ENCODE measurements at places on chromosomes 1 and 21.

DNA sequence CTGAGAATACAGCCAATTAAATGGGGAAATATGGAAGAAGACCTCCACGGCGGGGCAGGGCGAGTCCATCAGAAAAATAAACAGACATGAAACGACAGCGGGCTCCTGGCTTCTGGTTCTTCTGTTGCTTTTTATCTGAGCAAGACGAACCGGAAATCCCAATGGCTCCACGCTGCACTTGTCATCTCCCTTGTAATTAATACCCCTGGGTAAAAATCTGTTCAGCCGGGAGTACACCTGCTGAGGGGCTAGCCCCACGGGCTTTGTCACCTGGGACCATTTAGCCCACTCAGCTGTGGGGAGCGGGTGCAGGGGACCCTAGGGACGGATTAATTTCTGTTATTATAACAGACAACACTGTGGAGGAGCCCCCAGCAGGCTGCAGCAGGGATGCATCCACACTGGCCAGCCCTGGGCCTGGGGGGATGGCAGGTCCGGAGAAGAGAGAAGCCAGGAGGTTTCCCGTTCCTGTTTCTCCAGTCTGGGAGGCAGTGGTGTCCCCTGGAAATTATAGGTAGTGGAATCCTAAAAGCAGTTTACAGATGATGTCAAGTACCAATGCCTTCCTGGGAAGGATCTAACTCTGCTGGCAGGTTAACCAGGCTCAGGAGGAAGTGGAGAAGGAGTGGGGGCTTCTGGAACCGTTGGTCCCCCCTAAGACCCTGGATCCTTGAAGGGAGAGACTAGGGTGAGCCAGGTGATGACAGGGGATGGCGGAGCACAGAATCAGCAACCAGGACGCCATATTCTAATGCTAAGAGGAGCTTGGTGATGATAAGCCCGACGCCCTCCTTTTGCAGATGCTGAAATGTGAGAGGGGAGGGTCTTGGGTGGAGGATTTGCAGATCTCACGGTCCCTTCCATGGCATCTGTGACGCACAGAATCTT is 566.1 kb downstream of the PTPRU start:
- DNase-seq, result peak; percentile 91

DNA sequence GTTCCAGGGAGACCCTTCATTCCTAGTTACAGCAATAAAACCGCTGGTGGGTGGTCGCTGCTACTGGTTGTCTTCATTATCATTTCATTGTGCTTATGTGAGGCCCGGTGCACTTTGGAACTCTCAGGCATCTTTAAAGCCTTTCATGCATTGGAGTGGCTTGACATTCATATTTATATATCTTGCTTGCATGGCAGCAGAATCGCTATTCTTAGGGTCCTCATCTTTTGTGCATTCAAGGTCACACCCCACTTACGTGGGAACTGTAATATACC is 110.1 kb downstream of the ZBTB18 start:
- DNase-seq, result no peak

DNA sequence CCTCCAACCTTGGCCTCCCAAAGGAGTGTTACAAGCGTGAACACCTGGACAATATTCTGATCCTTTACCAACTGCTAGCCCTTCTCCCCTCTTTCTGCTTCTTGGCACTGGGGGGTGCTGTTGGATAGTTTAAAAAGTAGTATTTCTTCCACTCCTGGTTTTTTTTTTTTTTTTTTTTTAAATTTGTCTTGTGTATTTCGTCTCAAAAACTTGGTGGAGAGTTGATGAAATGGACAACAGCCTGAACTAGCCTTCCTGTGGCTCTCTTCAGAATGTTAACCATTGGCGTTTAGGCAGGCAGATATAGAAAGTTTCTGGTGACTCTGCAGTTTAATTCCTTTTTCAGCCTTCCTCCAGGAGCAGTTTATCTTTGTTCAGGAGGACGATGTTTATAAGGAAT is 69.7 kb upstream of the USP24 start:
- no peak for DNase-seq

- no peak for DNase-seq
These were observed 74.2 kb downstream of the CD34 start for GRCh38 chr1:207836591-207837347.

- DNase-seq, result no peak
These were observed 22.7 kb downstream of the PTGS2 start for GRCh38 chr1:186657481-186657880.

GRCh38 chr1:235067396-235068157 is 61.1 kb downstream of the TOMM20 start:
- DNase-seq, result peak; percentile 53

DNA sequence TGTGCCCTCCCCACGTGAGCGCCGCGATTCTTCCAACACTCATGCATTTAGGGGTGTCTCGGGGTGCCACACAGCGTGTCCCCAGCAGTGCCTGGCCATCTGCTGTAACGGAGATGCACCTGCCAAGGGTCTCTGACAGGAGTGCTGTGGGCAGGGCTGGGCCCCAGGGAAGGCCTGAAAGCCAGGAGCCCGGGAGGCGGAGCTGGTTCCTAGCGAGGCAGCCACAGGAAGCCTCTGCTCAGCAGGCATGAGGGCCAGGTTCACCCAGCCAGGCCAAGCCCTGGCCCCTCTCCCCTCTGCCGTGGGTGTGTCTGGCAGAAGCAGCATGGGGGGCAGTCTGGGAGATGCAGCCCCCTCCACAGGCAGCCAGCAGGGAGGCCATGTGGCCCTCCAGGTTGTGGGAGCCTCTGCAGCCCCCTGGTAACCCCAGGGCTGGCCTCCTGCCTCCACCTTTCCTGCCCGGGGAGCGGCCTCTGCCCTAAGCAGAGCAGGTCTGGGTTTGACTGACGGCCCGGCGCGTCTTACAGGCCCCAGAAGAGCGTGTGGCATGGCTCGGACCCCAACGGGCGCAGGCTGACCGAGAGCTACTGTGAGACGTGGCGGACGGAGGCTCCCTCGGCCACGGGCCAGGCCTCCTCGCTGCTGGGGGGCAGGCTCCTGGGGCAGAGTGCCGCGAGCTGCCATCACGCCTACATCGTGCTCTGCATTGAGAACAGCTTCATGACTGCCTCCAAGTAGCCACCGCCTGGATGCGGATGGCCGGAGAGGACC is 30.4 kb downstream of the SLC19A1 start:
- no peak for DNase-seq

- no peak for DNase-seq
These were observed 10.8 kb upstream of the DUSP12 start for GRCh38 chr1:161738627-161739287.

- DNase-seq, result no peak
These were observed 449.9 kb downstream of the MATN1 start for GRCh38 chr1:30273456-30273855.

GRCh38 chr1:155893389-155894142 is 17.6 kb downstream of the RIT1 start:
- DNase-seq, result no peak

DNA sequence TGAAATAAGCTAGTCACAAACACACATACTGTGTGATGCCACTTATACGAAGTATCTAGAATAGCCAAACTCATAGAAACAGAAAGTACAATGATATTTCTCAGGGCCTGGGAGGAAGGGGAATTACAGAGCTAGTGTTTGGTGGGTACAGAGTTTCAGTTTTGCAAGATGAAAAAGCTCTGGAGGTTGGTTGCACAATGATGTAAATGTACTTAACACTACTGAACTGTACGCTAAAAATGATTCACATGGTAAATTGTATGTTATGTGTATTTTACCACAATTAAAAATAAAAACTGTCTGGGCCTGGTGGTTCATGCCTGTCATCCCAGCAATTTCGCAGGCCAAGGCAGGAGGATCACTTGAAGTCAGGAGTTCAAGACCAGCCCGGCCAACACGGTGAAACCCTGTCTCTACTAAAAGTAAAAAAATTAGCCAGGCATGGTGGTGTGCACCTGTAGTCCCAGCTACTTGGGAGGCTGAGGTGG is 15.3 kb upstream of the FHAD1 start:
- DNase-seq, result no peak

DNA sequence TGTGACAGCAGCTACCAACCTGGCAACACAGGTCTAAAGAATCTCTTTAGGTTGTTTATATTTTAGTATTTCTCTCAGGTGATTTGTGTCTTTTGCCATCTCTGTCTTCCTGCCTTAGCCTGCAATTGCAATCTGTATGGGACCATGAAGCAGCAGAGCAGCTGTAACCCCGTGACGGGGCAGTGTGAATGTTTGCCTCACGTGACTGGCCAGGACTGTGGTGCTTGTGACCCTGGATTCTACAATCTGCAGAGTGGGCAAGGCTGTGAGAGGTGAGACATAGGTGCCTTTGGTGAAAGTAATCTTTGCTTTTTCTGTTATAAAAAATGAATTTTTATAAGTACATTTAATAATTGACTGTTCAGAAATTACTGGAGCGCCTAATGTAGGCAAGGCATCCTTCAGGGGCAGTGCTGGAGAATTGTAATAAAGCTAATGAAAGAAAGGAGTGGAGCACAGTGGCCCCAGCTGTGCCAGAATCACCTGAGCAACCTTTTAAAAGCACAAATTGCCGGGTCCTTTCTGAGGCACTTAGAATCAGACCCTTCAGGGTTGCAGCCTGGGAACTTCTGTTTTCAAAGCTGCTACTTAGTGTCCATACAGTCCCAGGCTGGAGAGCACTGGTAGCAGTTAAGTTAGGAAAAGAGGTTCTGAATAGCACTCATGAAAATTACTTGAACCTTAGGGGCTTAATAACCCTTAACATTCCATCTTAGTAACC is 60.6 kb upstream of the LAMC2 start:
- no peak for DNase-seq

DNA sequence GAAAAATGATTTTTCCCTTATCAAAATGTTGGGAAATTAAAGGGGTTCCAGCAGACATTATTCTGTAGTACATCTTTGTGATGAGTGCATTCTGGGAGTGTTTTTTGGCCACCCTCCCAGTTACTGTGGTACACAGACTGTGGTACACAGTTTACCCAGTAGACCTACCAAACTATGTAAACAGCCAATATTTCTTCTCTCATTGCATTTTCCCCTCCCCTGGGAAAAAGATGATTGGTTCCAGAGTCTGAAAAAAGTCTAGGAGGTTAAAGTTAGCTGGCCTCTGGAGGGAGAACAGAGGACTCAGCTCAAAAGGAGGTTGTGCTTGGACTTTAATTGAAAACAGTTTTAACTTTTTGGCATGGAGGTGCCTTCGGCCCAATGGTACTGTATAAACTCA is 42.5 kb downstream of the PGM1 start:
- no peak for DNase-seq

GRCh38 chr1:22925111-22925510 is 47.6 kb downstream of the LACTBL1 start:
- no peak for DNase-seq

DNA sequence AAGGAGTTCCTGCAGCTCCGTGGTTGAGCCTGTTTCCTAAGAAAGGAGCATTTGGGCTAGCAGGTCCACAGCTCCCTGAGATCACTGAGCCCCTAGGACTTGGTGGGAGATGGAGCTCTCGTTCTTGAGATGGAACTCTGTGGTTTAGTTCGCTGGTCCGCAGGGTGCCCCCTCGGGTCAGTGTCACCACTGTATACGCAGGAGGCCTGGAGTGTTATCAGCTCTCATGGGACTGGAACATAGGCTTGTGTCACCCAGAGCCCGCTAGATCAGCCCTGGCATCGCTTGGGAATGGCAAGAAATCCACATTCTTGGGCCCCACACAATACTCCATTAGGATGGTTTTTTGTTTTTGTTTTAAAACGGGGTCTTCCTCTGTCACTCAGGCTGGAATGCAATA is 3.6 kb downstream of the SNAP47 start:
- no peak for DNase-seq

- peak; percentile 83 for DNase-seq
These were observed at the start of gene B4GALT3 for GRCh38 chr1:161177112-161177935. Gene B4GALT3 (minus strand): TSS chr1:161177507. CDS start chr1:161176060, 1,447 bp downstream.

GRCh38 chr1:223482766-223483165 is 89.6 kb downstream of the CCDC185 start:
- DNase-seq, result no peak

DNA sequence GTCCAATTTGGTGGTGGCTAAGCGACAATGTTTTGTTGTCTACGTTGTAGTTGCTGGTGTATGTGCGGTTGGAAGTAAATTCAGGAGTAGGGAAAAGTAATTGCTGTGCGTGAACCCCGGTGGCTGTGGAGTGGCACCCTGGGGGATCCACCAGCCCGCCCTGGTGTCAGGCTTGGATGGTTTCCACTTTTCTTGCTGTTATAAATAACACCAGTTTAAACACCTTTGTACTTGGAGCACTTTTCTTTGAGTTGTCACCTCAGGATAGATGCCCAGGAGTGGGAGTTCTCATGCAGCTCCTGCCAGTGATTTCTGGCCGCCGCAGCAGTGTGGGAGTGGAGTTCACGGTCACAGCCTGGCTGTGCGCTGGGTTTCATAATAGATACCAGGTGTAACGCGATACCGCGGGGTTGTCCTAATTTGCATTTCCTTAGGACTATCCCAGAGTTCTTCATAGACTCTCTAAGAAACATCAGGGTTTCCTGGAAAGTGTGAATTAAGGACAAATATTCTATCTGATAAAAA is 12.8 kb upstream of the TMEM200B start:
- DNase-seq, result no peak

- no peak for DNase-seq
These were observed 4.7 kb upstream of the PFKL start for GRCh38 chr21:44295163-44295573.

DNA sequence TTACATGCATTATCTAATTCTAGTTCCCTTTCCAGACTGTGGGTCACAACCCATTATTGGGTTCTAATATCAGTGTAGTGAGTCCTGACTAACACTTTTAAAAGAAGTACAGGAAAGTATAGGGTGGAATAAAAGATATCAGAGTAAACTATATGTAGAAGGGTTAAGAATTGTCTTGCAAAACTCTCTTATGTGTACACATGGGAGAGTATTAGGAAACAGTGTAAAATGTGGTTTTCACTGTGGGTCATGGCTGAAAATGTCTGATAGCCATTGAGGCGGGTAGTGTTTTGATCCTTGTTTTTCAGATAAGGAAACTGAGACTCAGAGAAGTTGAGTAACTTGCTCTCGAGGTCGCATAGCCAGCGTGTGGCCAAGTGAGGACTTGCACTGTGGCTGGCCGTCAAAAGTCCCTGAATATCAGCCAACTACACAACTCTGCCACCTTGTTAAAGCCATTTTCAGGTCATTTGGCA is 18.5 kb upstream of the MTARC1 start:
- DNase-seq, result no peak

DNA sequence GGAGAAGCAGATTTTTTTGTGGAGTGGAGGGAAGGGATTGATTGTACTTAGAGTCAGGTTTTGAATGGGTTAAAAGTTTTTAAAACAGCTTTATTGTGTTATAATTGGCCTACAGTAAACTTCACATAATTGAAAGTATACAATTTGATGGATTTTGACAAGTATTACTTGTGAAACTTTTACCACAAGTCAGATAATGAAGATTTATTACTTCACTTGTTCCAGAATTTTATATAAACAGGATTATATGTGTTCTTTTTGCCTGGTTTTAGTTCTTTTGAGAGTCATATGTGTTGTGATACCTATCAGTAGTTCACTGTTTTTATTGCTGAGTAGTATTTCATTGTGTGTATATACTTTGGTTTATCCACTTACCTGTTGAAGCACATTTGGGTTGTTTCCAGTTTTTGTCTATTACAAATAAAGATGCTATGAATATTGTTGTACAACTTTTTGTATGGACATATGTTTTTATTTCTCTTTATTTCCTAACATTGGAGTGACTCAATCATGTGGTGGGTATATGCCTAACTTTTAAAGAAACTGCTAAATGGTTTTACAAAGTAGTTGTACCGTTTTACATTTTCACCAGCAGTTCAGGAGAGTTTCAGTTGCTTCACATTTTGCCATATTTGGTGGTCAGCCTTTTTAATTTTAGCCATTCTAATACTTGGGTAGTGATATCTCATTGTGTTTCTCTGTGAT is 71.0 kb downstream of the DYRK1A start:
- DNase-seq, result no peak

All from DMS153 (cell line).